LoVo (cell line): ENCODE measurements at places on chromosomes 3 and 15.

- DNase-seq = peak; percentile 89
Measured at GRCh38 chr3:12308517-12308916, 19.6 kb downstream of the PPARG start.

DNA sequence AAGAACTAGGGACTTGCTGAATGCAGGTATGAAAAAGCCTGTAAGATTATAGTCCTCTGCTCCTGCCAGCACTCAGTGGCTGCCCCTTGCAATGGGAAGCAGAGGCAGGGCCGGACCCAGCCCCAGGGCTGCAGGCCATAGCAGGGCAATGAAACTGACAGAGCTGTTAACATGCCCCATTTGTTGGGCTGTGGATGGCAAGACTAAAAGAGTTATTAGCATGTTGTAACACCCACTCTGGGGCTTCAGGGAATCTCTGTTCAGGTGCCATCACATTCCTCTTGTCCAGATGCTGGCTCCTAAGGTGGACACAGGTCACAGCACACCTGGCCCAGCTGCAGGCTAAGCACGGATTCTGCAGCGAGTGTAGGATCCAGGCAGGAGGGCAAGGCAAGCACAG lies 7.4 kb upstream of the OR5H2 start:
- DNase-seq = no peak

GRCh38 chr3:87145553-87145952 lies 81.6 kb upstream of the CHMP2B start:
- no peak for DNase-seq

- no peak for DNase-seq
Measured at GRCh38 chr3:183214277-183214612, 38.8 kb upstream of the B3GNT5 start.

DNA sequence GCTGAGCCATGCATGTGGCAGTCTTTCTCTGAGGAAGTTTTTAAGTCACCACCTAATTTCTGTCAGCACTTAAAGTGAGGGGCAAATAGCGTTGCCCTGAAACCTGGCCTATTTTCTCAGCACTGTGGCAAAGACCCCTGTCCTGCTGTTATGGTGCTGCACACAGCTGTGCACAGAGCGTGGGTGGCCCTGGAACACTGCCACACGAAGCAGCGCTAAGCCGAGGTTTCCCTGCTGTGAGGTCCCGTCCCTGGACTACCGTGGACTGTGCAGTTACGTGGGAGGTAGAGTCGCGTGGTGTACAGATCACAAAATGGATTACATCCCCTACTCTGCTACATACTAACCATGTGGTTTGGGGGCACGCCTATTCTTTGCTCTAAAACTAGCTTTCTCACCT lies 101.6 kb upstream of the NR2E3 start:
- no peak for DNase-seq

- peak; percentile 28 for DNase-seq
Measured at GRCh38 chr3:57555306-57555705, 768 bp upstream of the PDE12 start.

- no peak for DNase-seq
Measured at GRCh38 chr3:129954514-129954913, 20.0 kb upstream of the TRH start.

DNA sequence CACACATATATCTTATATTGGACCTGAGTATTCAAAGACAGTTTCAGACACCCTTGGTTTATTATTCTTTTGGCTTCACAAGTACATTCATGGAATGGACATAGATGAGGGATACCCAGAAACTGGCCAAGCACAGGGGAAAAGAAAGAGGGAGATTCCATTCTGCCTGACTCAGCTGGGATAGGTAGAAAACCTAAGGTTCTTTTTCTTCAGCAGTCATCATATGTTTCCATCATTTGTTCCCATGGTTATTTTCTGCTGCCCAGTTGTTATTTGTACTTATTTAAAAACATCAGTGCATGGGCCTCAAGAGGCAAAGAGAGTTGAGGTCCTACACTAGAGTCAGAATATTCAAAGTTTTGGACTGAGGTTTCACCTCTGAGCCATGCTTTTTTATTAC lies 91.8 kb downstream of the FILIP1L start:
- no peak for DNase-seq

GRCh38 chr15:84035399-84035766 lies 200.2 kb upstream of the GOLGA6L4 start:
- DNase-seq = peak; percentile 23

DNA sequence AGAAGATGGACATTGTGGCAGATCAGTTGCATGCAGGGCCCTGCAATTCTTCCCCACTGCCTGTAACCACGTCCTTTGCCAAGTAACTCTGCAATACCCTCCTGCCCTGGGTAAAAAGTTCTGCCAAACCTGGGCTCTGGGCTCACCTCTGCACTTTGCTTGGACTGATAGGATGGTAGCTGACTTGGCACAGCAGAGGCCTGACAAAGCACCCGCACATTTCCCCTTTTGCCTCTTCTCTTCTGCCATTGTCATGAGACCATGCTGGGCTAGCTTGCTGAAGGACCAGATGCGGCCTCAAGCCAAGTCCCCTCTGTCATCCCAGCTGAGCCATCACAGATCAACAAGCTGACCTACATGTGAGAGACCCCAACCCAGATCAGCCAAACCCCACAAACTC lies 122.4 kb downstream of the SMAD6 start:
- no peak for DNase-seq

GRCh38 chr3:33773637-33774036 lies 24.8 kb upstream of the PDCD6IP start:
- DNase-seq = no peak

DNA sequence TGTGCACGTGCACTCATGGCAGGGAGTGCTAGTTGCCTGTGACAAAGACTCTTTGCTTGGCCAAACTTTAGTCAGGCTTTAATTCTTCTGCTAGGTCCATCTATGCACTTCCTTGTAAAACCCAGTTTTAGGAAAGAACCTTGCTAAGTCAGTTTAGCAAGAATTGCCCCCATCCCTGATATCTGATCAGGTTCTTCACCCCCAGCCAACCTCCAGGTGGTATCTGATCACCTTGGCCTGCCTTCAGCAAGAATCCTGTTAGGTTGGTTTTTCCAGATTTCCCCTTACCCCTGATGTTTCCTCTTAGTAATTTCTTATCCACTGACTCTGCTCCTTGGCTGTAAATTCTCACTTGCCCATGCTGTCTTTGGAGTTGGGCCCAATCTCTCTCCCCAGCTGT lies 8.4 kb downstream of the HSPBAP1 start:
- no peak for DNase-seq

DNA sequence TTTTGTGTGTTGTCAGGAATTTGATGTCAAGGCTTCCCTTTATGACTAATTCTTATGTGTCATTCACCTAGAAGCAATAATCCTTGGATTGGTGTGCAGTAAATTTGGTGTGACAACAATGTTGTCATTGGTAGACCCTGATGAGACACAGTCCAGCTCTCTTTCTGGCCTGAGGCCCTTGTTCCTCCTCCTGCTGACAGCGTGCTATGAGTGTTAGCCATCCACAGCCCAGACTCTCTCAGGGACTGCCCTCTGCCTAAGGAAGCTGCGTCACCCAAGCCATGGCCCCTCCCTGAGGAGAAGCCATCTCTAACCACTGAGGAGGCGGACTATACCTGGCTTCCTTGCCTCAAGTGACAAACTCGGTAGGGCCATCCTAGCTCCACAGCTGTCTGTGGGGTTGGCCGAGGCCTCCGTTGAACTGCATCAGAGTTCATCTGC lies 13.3 kb upstream of the TM4SF1 start:
- DNase-seq = peak; percentile 70

- DNase-seq = no peak
Measured at GRCh38 chr3:126891791-126892190, 91.1 kb upstream of the PLXNA1 start.

GRCh38 chr15:82928711-82929110 lies 23.8 kb downstream of the HOMER2 start:
- no peak for DNase-seq

- DNase-seq = peak; percentile 66
Measured at GRCh38 chr3:10738688-10739372, 77.2 kb upstream of the SLC6A11 start.
